ENCODE measurements at places on chromosomes 13 and 19.

GRCh38 chr19:28140201-28140600, 1072.8 kb downstream of the UQCRFS1 start:
- no peak for DNase-seq

DNA sequence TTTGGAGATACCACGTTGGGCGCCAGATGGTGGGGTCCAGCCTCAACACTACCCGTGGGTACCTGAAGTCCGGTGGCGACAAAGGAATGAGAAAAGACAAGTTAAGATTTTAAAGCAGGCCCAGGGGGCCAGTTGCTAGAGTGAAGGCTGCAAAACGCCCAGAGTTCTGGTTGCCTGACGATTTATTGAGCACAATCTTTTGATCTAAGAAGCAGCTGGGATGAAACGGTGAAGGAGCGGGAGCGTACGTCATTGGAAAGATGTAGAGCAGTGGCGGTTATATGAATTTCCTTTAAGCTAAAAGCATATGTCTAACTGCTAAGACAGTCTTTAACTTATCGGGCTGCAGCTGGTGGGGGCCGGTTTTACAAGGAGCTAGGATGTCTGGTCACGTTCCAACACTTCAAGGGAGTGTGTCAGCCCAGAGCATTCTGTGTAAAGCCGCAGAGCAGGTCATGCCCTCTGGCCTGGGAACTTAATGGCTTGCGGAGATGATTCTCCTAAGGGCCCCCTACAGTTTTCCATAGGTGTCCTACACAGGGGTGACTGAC, 28.9 kb upstream of the EVI5L start:
- no peak for DNase-seq

GRCh38 chr13:48637601-48638000, 16.1 kb upstream of the CYSLTR2 start:
- no peak for DNase-seq

GRCh38 chr19:17680230-17680722, 7.9 kb downstream of the UNC13A start:
- peak; percentile 43 for DNase-seq

DNA sequence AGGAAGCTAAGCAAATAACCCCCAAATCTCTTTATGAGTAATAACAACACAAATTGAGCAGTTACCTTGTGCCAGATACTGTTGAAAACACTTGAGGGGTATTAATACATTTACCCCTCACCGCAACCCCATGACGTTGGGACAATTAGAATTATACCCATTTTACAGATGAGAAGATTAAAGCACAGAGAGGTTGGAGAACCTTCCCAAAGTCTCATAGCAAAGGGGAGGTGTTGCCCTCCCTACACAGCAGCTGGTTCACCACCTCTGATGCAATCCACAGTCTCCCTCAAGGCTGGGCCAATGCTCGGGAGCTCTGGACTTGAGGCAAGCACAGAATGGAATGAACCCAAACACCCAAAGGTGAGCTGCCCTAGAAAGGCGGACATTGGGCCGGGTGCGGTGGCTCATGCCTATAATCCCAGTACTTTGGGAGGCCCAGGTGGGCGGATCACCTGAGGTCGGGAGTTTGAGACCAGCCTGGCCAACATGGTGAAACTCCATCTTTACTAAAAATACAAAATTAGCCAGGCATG, 3.9 kb upstream of the CCNE1 start:
- no peak for DNase-seq

GRCh38 chr13:71879129-71879535, 12.1 kb upstream of the DACH1 start:
- no peak for DNase-seq

- no peak for DNase-seq
Measured at GRCh38 chr13:46166224-46166584, 15.8 kb downstream of the LCP1 start.

GRCh38 chr19:47272448-47273312, 2.0 kb upstream of the INAFM1 start:
- peak; percentile 71 for DNase-seq

GRCh38 chr13:49569993-49570689, 15.2 kb downstream of the RCBTB1 start:
- no peak for DNase-seq

DNA sequence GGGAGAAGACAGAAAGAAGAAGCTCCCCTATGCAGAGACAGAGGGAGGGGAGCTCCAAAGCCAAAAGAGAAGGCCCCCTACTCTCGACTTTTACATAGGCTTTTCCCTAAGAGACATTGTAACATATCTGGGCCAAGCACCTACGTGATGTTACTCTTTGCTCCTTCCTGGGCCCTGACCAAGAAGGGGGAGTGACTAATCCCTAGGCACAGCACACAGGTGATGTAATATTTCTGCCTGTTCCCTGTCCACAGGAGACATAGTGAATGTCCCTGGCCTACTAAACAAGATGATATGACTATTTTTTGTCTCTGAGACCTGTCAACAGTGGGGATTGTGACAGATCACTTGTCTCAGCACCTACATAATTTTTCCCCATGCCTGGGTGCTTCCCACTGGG, 15.9 kb upstream of the ZNF254 start:
- no peak for DNase-seq

- DNase-seq = no peak
Measured at GRCh38 chr13:29753618-29754472, 96.6 kb downstream of the UBL3 start.

DNA sequence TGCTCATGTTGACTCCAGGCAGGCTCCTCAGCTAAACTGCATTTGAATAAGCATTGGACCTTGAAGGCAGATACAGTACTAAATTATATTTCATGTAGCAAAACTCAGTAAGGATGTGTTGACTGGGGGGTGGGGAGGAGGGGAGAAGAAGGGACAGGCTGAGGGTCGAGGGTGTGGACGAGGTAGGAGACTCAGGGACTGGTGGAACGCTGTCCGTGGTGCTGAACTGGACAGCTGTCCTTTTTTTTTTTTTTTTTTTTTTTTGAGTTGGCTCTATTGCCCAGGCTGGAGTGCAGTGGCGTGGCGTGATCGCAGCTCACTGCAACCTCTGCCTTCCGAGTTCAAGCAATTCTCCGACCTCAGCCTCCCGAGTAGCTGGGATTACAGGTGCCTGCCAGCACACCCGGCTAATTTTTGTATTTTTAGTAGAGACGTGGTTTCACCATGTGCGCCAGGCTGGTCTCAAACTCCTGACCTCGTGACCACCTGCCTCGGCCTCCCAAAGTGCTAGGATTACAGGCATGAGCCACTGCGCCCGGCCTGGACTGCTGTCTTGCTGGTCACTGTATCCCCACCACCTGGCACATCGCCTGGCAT, 33.2 kb upstream of the CASP14 start:
- DNase-seq = no peak

- no peak for DNase-seq
Measured at GRCh38 chr13:93466502-93467036, 240.0 kb downstream of the GPC6 start.

DNA sequence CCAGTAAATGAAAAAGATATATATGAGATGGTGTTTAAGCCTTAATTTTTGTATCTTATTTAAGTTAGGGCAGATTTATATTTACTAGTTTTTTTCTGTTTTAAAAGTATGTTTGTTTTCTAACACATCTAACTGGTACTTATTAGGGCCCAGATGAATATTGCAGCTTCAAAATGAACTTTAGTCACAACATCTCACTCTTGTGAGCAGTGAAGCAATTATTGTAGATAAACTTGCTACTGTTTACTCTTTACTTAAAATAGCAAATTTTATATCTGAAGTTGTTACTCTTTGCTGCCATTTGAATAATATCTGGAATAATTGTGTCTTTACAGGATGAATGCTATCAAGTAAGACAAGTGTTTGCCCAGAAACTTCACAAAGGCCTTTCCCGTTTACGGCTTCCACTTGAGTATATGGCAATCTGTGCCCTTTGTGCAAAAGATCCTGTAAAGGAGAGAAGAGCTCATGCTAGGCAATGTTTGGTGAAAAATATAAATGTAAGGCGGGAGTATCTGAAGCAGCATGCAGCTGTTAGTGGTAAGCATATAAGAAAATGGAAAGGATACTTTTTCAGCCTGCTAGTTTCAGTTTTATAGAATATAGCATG, 166.8 kb downstream of the PDS5B start:
- no peak for DNase-seq

- no peak for DNase-seq
Measured at GRCh38 chr13:101384929-101385328, 31.4 kb downstream of the NALCN start.

DNA sequence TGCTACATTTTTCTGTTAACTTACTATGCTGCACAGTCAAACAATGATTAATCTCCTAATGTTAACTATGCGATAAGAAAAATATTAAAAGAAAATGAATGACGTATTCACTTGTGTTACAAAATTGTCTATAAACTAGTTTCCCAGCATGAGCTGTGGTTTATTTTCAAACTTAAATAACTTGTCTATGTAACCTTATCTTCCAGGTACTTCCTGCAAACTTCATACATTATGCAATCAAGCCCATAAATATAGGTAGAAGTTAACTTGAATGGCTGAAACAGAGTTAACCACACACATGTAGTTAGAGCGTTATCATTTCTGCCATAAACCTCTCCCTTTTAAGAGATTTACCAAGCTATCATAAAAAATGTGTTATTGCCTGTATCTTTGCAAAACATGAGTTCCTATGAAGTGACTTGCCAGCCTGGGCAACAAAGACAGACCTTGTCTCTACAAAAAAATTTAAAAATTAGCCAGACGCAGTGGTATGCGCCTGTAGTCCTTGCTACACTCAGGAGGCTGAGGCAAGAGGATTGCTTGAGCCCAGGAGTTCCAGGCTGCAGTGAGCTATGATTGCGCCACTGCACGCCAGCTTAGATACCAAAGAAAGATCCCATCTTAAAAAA, 17.7 kb upstream of the KLF5 start:
- DNase-seq = no peak

DNA sequence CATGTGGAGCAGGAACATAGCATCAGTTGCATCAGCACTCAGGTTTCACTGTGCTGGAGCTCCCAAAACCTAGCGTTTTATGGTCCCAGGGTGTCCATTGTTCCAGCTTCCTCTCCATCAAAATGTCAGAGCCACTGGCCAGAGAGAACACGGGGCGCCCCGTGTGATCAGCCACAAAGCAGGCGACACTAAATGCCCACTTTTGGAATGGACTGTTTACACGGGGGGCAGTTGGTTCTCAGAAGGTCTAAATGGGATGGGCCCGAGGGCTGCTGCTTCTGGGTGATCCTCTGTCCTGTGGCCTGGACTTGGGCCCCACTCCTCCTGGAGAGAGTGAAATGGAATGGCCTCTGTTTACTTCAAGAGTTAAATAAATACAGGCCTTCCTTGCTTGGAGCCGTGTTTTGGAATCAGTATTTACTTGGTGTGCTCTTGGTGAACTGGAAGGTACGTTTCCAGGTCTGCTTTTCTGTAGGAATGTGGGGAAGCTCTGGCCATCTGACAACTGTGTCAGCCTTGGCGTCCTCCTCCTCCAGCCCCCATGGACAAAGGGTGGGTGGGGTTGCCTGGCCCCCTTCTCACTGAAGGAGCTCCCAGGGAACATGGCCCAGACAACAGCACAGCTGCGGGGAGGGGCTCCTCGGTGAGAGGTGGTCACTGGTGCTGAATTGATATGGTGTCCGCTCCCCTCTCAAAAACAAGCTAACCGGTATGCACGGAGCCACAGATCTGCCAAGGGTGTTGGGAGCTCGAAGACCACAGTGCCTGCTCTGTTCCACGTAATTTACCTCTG, 16.1 kb upstream of the MCF2L start:
- DNase-seq = peak; percentile 31

- peak; percentile 24 for DNase-seq
Measured at GRCh38 chr19:39341129-39341718, 997 bp upstream of the SAMD4B start.

DNA sequence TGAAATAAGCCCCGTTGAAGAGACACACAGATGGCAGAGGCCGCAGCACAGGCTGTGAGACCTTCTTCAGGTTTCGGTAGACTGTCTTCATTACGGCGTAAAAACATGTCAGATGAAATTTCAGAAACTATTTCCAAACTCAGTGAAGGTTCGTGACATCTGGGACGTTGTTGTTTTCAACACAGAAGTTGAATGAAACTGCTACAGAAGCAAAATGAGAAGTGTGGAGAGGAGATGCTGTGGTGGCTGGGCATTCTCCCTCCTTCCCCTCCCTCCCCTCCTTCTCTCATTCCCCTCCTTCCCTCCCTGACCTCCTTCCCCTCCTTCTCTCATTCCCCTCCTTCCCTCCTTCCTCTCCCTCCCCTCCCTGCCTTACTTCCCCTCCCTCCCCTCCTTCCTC, 113.6 kb downstream of the ATP11A start:
- no peak for DNase-seq

GRCh38 chr19:47854459-47854858, 4.6 kb upstream of the TPRX2 start:
- DNase-seq = no peak

GRCh38 chr13:71880753-71881541, 13.9 kb upstream of the DACH1 start:
- DNase-seq = no peak

DNA sequence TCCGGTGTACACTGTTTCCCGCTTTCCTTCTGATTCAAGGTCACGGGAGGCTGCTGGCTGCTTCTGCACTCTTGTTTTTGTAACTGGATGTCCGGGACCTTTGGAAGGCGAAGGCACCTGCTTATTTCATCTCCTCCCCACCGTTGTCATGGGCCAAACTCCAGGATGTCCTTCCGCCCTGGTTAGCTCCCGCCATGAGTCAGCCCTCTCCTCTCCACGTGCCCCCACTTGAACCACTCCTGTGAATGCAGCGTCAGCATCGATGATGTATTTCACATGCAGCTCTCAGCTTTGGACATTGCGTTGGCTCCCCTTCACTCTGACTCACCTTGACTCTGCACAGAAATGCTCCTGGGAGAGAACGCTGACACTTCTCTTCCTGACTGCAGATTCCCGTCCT, 5.5 kb upstream of the GALP start:
- DNase-seq = peak; percentile 80

GRCh38 chr13:112981451-112981850, 12.4 kb downstream of the MCF2L start:
- no peak for DNase-seq

DNA sequence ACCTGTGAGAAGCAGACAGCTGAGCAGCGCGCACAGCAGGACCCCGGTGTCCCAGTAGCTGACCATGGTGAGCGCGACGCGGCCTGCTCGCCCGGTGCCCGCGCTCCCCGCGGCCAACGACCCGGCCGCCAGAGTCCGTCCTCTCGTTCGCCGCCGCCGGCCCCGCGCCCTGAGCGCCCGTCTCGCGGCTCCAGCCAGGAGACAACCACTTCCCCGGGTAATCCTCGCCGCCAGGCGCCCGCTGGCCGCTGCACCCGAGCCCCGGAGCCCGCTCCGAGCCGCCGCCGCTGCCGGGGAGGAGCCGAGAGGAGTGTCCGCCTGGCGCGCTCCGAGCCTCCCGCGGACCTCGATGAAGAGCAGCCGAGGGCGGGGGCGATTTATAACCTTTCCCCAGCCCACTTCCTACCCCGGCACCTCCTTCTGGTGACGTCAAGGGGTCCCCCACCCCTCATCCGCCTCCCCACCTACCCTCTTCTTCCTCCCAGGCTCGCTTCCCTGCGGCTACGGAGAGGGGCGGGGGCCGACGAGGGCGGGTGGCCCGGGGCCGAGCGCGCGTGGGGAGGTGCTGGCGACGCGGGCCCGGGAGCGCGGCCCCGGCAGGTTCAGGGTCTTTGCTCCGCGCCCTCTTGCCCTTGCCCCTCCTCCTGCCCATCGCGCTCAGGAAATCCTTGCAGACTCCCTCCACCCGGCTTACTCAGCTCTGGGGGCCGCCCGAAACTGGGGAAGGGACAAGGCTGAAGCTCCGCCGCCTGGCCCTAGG, at the start of gene FLT1:
Gene FLT1 (minus strand): TSS at position 351 of the 760 bp plus-strand sequence. CDS start 285 bp downstream, at position 66.
- no peak for DNase-seq

Measured in Peyer's patch (tissue), 4 donors.